Hypothalamus (tissue), 51 donors: ENCODE measurements at places on chromosomes 5 and 9.

DNA sequence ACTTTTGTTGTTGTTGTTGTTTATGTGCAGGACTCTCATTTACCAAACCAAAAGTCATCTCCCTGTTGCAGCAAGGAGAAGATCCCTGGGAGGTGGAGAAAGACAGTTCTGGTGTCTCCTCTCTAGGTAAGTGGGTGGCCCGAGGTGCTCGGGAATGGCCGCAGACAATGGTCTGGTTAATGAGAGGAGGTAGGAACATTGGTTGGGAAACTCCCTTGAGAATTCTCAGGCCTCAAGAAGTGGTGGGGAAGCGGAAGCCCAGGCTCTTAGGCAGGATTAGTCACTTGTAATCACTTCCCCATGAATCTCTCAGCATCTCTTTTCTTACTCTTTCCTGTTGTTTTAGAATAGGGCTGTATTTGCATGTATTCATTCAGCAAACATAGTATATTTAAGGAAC lies 7.2 kb downstream of the ZNF354B start:
- no peak for DNase-seq

GRCh38 chr9:125931211-125931610 lies 184.0 kb downstream of the PBX3 start:
- DNase-seq, result no peak

DNA sequence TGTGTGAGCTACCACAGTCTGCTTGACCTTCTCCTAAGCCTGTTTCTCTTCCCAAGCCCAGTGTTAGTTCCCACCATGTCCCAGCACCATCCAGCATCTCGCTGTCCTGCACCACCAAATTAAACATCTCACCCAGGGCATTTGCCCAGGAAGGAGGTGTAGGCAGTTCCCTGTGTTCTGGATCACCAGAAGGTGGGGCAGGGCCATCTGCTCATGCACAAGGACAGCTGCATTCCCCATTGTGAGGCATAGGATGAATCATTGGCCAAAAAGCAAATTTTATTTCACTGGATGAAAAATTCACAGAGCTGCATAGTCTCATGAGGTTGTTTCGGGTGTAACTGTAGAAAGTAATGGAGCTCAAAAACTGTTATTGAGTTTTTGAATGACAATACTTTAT lies 89.5 kb upstream of the GRIA1 start:
- no peak for DNase-seq

- no peak for DNase-seq
Measured at GRCh38 chr5:82445726-82446335, 167.7 kb upstream of the RPS23 start.

DNA sequence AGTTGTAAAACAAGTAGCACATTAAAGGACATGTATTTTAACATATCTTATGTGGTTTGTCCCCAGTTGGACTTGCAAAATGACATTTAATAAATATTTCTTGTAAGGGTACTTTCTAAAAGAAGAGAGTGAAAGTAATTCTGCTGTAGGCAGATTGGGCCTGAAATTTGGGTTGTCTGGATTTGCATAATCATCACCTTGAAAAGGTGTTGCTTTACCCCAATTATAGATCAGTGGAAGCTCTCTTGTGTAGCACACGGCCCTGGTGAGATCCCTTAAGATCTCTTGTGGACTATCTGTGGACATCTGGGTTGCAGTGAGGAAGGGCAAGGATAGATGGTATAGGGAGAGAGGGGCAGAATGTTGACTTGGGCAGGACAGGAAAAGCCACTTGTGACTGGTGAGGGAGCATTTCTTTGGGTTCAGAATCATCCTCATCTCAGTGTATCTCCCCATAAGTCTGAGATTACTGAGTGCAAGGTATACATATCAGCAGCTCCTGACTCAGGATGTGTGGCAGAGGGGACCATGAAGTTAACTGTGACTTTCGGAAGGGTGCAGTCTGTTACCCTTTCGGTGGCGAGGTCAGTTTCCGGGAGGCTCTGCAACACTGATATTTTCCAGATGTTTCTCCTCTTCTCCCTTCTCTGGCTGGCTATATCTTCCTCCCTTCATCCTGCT lies 2.0 kb upstream of the TNFAIP8 start:
- DNase-seq, result no peak

DNA sequence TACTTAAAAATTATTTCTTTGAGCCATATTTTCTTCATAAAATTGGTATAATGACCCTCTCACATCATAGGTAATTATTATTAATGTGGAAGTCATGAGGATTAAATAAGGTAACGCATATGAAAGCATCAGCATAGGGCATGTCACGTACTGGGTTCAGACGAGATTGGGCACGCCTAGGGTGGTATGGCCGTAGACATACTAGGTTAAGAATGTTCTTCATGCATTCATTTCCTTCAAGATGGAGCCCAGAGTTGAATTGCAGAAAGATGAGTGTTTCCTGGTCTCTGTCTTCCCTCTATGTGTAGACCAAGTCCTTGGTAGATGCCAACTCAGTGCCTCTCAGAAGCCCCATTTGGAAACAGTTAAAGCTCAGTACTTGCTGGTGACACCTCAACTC lies 174.1 kb upstream of the CLINT1 start:
- DNase-seq, result no peak

- DNase-seq, result no peak
Measured at GRCh38 chr9:133638076-133638475, 1.9 kb downstream of the DBH start.

GRCh38 chr9:81499594-81499993 lies 189.8 kb downstream of the TLE1 start:
- no peak for DNase-seq

DNA sequence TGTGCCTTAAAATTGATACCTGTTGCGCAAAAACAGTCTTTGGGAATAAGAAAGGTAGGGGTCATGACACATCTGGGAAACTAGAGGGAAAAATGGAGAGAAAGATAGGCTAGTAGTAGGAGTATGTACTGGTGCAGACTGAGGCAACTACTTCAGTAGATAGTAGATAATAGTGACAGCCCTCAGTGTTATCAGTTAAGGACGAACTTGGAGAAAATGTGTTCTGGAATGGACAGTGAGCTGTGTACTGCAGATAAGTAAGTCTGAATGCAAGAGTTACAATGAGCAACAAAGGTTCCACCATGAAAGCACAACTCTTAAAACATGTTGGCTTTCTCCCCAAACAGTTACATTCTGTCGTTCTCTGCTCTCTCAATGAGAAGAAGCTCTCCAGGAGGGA lies 6.5 kb upstream of the INSL6 start:
- no peak for DNase-seq

GRCh38 chr5:110050640-110051345 lies 361.1 kb downstream of the MAN2A1 start:
- no peak for DNase-seq

- DNase-seq, result no peak
Measured at GRCh38 chr5:1673042-1673677, 126.5 kb downstream of the MRPL36 start.

DNA sequence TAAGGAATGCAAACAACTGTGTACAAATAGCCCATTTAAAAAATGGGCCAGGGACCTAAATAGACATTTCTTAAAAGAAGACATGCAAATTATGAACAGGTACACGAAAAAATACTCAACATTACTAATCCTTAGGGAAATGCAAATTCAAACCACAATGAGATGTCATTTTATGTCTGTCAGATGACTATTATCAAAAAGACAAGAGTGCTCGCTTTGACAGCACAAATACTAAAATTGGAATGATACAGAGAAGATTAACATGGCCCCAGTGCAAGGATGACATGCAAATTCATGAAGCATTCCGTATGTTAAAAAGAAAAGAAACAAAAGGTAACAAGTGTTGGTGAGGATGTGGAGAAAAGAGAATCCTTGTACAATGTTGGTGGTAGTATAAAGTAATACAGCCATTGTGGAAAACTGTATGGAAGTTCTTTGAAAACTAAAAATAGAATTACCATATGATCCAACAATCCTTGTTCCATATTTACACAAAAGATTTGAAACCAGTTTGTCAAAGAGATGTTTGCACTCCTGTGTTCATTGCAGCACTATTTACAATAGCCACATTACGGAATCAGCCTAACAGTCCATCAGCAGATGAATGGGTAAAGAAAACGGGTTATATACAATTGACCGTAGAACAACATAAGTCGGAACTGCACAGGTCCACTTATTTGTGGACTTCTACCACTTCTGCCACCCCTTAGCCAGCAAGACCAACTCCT lies 47.2 kb upstream of the PCAT7 start:
- no peak for DNase-seq

DNA sequence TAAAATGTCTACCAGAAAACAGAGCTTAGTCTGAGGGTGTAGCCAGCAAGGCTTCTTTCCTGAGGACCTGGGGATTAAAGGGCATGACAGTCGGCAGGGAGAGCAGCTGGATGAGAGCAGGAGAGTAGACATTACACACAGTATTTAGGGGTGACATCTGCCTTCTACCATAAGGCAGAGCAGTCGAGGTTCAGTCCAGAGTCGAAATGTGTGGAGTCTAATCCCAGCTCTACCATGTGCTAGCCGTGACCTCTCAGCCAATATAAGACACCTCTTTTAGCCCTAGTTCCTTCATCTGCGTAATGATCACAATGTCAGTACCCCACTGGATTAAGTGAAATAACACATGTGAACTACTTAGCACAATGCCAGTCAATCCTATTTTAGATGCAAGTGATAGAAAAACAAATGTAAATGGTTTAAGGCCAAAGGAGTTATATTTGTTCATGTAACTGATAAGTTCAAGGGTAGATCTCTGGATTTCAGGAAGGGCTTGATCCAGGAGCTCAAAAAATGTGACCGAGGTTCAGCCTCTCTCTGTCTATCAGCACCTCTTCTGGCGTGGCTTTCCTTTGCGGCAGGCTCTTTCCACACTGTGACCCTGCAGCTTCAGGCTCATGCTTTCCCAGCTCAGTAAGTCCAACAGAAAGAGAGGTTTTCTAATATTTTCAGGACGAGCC lies 16.2 kb upstream of the CPLX2 start:
- no peak for DNase-seq

DNA sequence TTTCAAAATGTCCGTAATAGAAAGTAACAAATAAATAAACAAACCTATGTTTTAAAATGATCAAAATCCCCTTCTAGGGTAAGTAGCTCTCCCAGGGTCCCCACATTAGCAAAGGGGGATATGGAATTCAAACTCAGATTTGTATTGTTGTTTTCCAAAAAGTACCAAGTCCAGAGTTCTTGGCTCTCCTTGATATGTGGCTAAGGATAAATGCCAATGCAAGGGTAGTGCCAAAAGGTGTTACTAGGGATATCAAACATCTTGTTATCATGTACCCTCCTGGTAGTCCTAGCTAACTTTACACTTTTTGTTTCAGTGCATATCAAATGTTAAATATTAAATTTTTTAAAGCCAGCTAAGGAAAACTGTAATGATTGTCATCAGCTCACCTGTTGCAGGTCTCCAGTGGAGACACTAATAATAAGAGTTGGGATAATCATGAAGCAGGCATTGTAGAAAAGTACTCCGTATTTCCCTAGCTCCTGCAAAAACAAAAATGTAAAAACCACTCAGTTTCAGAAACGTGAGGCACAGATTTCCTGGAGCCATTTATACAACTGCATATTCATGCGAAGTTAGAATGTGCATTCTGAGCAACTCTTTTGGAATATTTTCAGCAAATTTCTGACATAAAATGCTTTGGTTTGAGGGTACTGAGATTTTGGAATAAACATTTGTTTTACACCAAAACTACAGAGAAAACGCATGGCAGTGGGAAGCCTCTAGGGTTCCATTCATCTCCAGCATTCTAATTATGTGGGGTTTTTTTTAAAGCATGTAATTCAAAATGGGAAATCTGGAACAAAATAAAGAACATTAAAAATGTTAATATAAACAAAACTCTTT lies 39.8 kb downstream of the SLC35D2 start:
- no peak for DNase-seq

DNA sequence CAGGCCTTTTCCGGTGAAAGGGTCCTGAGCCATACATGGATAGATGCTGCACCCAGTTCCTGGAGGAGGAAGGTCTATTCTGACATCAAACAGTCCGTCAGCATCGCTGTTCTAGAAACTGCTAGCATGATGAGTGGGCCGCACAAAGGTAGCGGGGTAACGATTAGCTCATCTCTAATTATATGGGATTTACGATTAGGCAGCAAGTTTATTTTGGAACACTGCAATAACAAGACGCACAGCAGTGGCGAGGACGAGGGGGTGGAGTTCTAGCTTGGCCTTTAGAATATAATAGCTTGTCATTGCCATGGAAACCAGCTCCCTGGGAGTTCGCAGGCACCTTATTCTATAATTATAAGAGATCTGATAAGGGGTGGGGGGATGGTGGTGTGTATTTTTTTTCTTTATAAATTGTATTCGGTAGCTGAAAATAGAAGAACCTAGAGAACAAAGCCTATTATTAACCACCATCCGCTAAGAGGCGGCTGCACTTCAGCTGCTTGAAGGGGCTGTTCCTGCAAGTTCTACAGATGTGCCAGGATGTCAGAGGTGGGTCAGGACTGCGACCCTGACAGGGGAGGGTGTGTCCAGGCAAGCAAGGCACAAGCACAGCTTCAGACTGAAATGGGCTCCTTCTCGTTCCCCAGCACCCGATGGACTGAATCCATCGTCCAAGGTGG lies 311.0 kb downstream of the AGTPBP1 start:
- DNase-seq, result no peak

DNA sequence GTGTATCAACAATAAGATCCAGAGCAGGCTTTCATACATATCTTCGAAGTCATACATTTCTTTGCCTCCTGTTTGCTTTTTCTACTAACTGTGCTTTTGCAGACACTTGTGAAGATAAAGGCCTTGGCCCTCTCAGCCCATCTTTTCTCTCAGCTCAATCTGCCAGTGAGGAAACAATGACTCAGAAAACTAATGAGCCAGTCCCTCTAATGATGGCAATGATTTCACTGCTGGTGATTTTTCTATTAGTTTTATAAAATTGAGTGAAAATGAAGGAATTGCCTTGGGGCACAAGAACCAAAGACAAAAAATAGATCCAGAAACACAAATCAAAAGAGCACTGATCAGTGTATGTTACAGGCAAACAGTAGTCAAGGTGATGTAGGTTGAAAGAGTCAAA lies 167.7 kb upstream of the PPP2R2B start:
- no peak for DNase-seq

GRCh38 chr9:133277467-133277866 lies 2.5 kb upstream of the ABO start:
- DNase-seq, result no peak
